ENCODE measurements at places on chromosomes 3 and 15.

GRCh38 chr3:59482684-59483083 is 432.9 kb upstream of the CFAP20DC start:
- no peak for DNase-seq

DNA sequence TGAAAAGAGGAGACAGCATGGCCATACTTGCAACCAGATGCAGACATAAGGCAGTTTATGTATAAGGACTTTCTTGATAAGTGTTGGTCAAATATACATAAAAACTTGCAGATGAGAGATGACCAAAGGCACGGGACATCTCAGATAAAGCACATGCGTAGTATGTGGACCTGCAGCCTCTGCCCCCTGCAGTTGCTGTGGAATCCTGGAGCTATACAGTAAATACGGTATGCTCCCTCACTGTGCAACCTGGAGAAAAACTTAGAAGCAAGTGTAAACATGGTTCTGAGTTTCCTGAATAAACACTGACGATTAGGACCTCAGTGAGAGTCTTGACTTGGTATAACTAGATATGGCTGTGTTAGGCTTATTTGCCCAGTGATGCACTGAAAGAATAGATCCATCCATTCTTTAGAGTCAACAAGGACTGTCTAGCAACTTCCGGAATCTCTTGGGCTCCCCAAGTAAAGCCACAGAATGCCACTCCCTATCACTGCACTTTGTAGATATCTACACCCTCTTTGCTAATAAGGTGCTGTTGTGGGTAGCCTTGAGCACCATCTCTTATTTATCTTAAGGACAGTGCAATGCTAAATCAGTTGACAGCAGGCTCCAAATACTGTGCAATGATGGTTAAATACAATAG is 40.2 kb downstream of the GJD2 start:
- no peak for DNase-seq

GRCh38 chr15:90701048-90701447 is 16.1 kb upstream of the BLM start:
- DNase-seq = peak; percentile 75

DNA sequence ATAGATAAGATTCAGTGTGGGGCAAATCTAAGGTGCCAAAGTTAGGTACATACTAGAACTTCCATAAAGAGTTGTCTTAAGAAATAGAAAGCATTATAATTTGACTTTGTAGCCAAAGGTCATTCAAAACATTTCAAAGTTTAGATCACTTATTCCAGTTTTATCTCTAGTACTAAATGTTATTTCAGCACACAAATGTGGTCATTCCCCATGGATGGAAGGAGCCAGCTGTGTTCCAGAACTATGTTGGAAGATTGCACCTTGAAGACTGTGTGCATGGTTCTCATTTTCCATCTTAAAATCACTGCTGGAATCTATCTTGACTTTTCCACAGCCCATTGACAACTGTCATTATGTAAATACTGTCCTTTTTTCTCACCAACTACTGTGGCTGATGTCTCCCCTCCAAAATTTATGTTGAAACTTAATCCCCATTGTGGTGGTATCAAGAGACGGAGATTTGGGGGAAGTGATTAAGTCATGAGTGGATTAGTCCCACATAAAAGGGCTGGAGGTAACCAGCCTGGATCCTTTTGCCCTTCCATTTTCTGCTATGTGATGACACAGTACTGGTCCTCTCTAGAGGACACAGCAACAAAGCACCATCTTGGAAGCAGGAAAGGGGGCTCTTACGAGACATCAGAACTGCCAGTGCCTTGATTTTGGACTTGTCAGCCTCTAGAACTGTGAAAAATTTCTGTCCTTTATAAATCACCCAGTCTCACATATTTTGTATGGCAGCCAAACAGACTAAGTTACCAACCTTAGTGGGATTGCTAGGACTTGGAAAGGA is 24.0 kb downstream of the TGFBR2 start:
- no peak for DNase-seq

DNA sequence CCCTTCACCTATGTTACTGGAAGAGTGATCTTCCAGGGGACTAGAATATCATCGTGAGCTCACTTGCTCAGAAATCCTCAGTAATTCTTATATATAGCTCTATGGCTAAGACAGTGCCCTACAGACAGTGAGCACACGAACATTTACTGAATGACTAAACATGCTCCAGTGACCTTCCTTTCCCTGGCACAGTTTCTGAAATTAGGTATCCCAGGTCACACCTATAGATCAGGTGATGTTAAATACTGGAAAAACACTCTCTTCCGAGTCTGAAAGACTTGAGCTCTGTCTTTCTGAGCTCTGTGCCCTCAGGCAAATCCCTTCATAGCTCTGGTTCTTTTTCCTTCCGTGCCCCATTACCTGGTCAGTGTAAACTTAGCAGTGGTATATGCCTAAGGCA is 239.4 kb upstream of the LRIG1 start:
- no peak for DNase-seq

DNA sequence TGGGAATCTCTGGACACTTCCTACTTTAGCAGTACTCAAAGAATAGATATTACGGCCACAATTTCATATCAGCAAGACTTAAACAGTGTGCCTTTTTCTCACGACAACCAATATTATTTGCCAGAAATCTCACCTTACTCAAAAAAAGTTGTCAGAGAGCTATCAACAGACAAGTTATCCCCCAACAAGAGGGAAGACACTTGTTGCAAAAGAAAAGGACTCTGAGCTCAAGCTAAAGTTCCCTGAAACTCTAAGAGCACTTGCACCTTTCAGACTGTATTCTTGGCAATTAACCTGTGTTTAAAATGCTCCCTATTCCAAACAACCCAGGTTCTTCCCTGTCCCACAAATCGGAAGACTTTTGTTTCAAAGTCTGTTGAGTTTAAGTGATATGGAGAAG is 4.5 kb downstream of the LRIG1 start:
- no peak for DNase-seq

GRCh38 chr15:92682741-92683510 is 27.4 kb upstream of the FAM174B start:
- DNase-seq = no peak

- no peak for DNase-seq
Observed at GRCh38 chr3:30913176-30913575, 18.7 kb upstream of the GADL1 start.

DNA sequence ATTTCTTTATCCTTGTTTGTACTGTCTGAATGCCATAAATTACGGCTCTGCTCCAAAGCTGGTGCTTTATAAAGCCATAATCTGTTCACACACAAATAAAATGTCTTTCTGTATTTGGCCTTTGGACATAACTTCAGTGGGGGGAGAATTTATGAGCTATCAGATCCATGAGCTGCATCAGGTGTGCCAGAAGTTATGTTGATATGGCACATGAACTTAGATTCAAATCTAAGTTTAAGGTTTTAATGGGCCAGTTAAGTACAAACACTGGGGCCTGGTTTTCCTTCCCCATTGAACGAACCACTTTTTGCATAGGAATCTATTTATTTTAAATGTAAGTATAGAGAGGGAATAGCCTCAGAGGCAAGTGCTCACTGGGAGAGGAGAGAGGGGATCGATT is 239.9 kb downstream of the NFKBIZ start:
- no peak for DNase-seq

DNA sequence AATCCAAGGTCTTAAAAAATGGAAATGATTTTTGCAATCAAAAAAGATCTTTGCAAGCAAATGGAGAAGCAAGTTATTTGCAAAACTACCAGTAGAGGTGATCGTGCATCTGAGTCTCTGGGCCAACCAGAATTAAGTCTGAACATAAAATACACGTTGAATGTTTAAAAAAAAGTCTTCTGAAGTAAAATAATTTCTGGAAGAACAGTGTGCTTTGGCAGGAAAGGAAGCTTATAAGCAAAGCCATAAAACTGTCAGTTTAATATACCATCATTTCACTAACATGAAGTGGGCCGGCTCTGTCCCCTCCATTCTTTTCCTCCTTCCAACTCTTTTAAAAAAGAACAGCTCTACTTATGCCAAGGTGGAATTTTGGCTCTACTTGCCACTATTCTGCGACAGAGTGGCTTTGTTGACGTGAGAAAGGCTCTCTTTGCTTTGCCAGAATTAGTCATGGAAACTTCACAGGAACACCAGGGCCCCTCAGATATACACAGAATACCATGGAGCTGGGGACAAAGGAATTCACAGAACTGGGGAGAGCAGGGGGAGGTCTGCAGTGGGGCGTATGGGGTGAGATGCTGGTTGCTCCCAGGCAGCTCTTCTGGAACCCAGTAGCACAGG is 29.8 kb downstream of the FSTL1 start:
- DNase-seq = no peak

GRCh38 chr3:25427563-25427941 is 511 bp upstream of the RARB start:
- no peak for DNase-seq

DNA sequence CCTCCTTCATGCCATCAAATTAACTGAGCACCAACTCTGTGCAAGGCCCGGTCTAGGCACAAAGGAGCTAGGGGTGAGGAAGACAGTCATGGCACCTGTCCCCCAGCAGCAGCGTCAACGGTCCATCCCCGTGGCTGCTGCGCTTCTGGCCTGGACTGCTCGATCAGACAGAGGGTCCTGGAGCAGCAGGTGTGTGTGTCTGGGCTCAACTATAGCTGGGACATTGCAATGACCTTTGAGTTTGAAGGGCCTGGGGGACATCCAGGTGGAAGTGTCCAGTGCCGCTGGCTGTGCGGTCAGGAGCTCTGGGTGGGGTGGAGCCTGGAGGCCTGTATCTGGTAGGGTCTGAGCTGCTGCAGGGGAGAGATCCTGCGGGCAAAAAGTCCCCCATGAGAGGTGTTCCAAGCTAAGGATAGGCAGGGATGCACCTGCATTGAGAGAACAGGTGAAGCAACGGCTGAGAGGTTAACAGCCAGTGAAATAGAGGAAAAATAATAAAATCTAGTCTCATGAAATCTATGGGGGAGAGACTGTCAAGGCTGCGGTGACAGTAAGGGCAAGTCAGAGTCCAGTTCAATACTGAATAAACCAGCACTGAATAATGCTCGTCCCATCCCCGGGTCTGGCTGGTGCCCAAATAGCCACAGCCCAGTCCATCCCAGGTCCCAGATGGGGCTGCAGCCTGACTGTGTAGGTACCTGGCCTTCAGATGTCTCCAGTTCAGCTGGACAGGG is 25.4 kb upstream of the SLC41A3 start:
- no peak for DNase-seq

GRCh38 chr3:143482106-143483088 is 362.8 kb downstream of the CHST2 start:
- DNase-seq = no peak

GRCh38 chr3:148643389-148643840 is 54.3 kb upstream of the AGTR1 start:
- DNase-seq = no peak

- DNase-seq = peak; percentile 5
Observed at GRCh38 chr15:59501597-59501996, 63.6 kb downstream of the FAM81A start.

DNA sequence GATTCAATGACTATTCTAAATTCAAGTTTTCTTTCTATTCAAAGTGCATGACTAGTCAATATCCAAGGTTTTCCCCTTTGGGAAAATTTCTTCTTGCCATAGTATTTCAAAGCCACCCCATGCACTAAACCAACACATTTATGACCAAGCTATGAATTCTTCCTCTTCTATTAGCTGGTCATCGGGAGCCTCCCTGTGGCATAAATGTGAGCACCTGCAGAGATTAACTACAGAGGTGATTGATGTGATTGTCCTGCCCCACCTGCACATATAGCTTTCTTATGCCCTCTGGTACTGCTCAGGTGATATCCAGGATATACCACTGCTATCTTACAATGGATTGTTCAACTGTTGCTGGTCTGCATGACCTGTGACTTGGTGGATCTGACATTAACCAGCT is 694.9 kb downstream of the ZBBX start:
- DNase-seq = no peak

DNA sequence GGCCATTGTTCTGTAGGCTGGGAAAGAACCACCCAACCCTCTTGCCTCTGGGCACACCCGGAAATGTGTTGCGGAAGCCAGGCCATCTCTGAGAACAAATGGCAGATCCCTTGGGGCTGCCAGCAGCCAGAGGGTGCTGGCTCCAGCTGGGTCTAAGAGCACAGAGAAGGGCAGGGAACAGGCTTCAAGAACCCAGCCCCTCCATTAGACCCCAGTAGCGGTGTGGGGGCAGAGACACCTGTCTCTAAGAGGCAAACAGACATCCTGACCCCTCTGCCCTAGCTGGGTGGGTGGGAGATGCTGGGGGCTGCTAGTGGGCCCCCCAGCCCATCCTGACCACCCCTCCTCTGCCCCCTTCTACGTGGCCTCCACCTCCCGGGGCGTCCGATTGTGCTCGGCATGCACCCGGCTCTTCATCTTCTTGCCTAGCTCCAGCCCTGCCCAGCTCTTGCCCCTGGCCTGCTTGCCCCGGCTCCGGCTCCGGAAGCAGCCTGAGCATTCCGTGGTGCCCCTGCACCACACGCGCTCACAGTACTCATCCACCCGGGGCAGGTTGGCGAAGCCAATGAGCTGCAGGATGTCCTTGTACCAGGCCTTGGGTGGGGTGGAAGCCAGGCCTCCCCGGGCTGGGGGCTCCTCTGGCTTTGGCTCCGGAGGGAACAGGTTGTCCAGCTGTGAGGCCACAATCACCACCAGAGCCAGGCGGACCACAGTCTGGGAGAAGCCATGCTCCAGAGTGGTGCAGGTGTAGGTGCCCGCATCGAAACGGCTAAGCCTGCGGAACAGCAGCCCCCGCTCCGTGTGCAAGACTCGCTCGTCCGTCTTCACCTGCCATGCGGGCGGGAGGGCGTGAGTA is 9.4 kb downstream of the SEMA3G start:
- no peak for DNase-seq

DNA sequence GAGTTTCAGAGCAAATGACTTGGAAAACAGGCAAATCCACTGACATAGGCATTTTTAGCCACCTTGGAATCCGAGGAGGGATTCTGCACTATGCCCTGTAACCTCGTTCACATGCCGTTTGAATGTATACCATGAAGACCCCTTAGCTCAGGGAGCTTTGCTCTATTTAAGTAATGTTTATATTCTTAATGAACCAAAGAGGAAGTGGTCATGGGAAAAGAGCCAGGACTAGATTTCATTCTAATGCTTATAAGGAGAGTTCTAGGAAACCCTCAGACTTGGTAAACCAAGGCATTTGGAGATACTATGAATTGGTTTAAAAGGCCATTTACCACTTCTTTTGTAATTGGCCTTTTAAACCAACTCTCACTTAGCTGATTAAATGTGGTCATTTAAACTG is 178.9 kb downstream of the IGF1R start:
- peak; percentile 16 for DNase-seq

GRCh38 chr15:52466134-52466701 is 62.5 kb downstream of the MYO5A start:
- no peak for DNase-seq

DNA sequence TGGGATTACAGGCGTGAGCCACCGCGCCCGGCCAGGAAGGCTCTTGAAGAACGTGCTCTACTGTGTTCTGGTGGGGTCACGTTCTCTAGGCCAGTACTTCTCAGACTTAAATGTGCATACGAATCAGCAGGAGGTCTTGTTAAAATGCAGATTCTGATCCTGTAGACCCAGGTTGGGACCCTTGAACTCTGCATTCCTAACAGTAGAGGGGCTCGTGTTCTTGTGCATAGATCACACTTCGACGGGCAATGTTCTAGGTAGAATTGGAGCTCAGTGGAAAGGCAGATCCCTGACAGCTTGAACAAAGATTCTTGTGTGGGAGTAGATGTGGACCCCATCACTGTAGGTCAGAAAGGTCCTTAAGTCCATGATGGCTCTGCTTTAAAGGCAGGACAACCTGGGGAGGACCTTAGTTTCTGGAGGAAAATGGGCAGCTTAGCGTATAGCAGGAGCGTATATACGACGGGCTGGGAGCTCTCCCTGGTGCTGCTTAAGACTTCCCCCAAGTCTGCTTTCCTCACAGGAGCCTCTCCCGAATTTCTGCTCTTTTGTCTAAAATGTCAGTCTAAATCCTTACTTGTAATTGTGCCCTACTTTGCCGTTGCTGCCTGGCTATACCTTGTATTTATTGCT is 16.9 kb upstream of the FAM81A start:
- peak; percentile 13 for DNase-seq

Data from Kasumi-1 (cell line).